Stimulated activated CD8-positive, alpha-beta memory T cell treated with anti-CD3 and anti-CD28 coated beads, Interleukin-7, amount 100 ng/mL, for 4 hours (primary cell): ENCODE measurements at places on chromosomes 3 and 15.

DNA sequence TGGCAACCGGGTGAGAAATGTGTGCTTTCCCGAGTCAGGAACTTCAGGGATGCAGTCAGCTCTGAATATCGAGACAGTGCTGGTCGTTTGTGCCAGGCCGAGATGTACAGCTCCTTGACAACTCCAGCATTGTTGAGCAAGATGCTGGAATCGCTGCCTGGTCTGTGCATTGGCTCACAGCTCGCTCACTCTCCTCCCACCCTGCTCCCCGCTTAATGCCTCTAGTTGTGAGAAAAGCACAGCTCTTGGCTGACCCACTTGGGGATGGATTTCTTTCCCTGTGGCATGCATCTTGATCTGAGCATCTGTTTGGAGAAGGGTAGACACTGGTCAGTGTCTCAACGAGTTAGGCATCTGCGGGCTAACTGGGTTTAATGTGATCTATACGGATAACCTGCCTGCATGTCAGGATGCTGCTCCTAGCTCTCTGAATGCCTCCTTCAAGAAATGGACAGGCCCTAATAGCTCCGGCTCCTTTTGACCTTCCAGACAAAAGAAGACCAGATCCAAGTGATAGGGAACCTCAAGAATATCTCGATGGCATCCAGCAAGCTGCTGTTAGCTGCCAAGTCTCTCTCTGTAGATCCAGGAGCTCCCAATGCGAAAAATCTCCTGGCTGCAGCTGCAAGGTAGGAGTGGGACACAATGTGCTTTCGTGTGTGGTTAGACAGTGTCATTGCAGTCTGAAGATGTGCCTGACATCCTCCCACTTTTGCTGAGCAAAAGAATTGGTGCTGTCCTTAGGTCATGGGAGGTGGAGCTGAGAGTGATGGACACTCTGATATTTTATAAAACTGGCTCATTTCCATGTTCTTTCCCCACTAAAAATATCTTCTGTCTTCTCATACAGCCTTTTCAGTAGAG lies 302.2 kb upstream of the TPM1 start:
- DNase-seq, result no peak

DNA sequence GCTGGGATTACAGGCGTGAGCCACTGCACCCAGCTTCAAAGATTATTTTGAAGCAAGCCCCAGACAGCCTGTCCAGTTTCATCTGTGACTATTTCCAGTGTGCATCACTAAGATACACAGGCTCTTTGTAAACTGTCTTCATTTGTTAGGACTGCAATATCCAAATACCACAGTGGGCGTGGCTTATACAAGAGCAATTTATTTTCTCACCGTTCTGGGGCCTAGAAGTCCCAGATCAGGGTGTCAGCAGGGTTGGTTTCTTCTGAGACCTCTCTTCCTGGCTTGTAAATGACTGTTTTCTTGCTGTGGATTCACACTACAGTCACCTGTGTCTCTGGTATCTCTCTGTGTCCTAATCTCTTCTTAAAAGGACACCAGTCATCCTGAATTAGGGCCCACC lies 59.7 kb downstream of the RLBP1 start:
- no peak for DNase-seq

- DNase-seq, result no peak
Measured at GRCh38 chr3:10505050-10505790, at the start of gene ATP2B2. ATP2B2 (minus strand) TSS chr3:10505586; CDS start chr3:10449543, 56,043 bp downstream.

- DNase-seq, result no peak
Measured at GRCh38 chr3:24500806-24501205, 6.2 kb upstream of the THRB start.

- DNase-seq, result no peak
Measured at GRCh38 chr3:165133188-165133899, 55.0 kb upstream of the SI start.
